Osteoblast (primary cell): ENCODE measurements at places on chromosomes 13 and 19.

GRCh38 chr19:7251494-7251893 is 42.7 kb downstream of the INSR start:
- no peak for DNase-seq

- DNase-seq, result no peak
Observed at GRCh38 chr19:35562336-35562735, 1.1 kb downstream of the ATP4A start.

DNA sequence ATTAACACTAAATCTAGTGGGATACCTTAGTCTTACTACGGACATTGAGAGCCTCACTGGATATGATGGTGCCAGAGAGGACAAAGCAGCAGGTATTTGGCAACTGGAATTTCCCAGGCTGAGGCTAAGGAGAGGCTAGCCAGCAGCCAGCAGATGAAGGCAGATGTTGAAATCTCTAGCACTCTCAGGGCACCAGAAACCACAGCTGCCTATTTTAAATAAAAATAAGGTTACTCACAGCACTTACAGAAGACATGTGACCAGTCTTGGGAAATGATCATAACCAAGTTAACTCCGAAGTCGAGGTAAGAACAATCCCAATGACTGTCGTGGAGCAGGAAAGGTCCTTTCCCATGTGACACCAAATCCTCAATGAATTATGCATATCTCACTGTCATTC is 1726.0 kb downstream of the EFNB2 start:
- no peak for DNase-seq

DNA sequence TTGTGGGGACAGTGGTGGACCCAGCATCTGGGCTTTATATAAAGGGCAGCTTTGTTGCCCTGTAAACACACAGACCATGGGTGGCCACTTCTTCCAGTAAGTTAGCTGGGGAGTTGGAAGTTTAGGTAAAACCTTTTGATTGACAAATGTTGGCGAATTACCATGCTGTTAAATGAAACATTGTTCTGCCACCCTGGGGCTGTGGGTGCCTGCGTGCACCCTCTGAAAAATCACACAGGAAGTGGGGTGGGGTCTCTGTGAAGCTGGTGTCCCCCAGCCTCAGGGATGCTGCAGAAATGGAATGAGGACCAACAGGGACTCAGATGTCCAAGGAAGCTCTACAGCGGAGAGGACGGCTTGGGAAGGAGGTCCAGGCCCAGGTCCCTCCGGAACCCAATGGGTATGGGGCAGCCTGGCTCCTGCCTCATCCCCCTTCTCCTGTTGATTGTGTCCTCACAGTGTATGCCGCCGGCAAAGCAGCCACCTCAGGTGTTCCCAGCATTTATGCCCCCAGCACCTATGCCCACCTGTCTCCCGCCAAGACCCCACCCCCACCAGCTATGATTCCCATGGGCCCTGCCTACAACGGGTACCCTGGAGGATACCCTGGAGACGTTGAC is 2.8 kb upstream of the USF2 start:
- DNase-seq, result peak; percentile 29

- DNase-seq, result no peak
Observed at GRCh38 chr19:42412661-42413076, 14.5 kb downstream of the LIPE start.

GRCh38 chr13:31350560-31350959 is 150.8 kb downstream of the B3GLCT start:
- DNase-seq, result no peak

- peak; percentile 99 for DNase-seq
Observed at GRCh38 chr19:47608969-47609905, at the start of gene BICRA. BICRA (plus strand) TSS chr19:47609134; CDS start chr19:47673575, 64,441 bp downstream.

GRCh38 chr19:8366121-8366581 is 2.2 kb downstream of the ANGPTL4 start:
- DNase-seq, result peak; percentile 85
